ENCODE measurements at places on chromosomes 3 and 15. TPM values are rescaled to one million over a fixed set of nuclear protein-coding genes. Genes with fewer than 3 reads are reported as not detected.

Gene COL6A6
- total RNA-seq, result 112 TPM

- H3K27me3 ChIP-seq, result no peaks in the 10 kb centered on the region
- no peak overlapping the region for H3K27ac ChIP-seq
- no peaks in the 10 kb centered on the region for H3K4me1 ChIP-seq
- H3K4me3 ChIP-seq, result no peak overlapping the region
- DNase-seq, result no peak
- no peaks in the 10 kb centered on the region for H3K36me3 ChIP-seq
Measured at GRCh38 chr3:82274897-82275296, 513.5 kb upstream of the GBE1 start.

- H3K27me3 ChIP-seq, result no peaks in the 10 kb centered on the region
- H3K4me1 ChIP-seq, result peaks cover 31% of the 10 kb centered on the region
- H3K27ac ChIP-seq, result peak overlapping the region; percentile 62
Measured at GRCh38 chr3:52121813-52122212, 32.4 kb downstream of the POC1A start.

- no peak overlapping the region for H3K27ac ChIP-seq
- H3K4me1 ChIP-seq, result peaks cover 41% of the 10 kb centered on the region
- no peak overlapping the region for H3K4me3 ChIP-seq
- H3K36me3 ChIP-seq, result no peaks in the 10 kb centered on the region
- no peak for DNase-seq
Measured at GRCh38 chr15:70470556-70471191, 292.7 kb downstream of the UACA start.

DNA sequence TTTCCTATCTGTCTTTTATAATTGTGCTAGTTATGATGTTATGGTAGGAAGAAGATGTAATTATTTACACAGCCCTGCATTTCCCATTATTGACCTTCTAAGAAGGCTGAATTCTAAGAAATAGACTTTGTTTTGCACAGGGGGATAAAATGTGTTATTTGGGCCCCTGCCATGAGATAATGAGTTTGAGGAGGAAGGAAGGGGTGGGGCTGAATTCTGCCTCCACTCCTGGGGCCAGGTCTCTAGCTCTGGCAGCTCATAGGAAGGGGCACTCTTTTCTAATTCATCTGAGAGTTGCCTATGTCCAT lies 69.2 kb upstream of the GOLGA8B start:
- no peaks in the 10 kb centered on the region for H3K27me3 ChIP-seq
- H3K4me1 ChIP-seq, result no peaks in the 10 kb centered on the region
- no peak overlapping the region for H3K4me3 ChIP-seq
- no peak overlapping the region for H3K27ac ChIP-seq
- DNase-seq, result no peak
